ENCODE measurements at places on chromosomes 16 and 17. TPM values are rescaled to one million over a fixed set of nuclear protein-coding genes. Genes with fewer than 3 reads are reported as not detected.

CIAO3 gene
- total RNA-seq, result 26.4 TPM

NUPR1 gene
- 0.35 TPM for total RNA-seq

ANKRD40CL gene
- total RNA-seq, result not detected

CIBAR2 gene
- total RNA-seq, result not detected

RBFOX1 gene
- 2.0 TPM for total RNA-seq

- H3K27me3 ChIP-seq, result no peaks in the 10 kb centered on the region
- H3K4me1 ChIP-seq, result no peaks in the 10 kb centered on the region
- DNase-seq, result peak; percentile 25
- H3K36me3 ChIP-seq, result peaks cover 72% of the 10 kb centered on the region
Observed at GRCh38 chr17:81577278-81578000, 25.3 kb upstream of the FAAP100 start.

DNA sequence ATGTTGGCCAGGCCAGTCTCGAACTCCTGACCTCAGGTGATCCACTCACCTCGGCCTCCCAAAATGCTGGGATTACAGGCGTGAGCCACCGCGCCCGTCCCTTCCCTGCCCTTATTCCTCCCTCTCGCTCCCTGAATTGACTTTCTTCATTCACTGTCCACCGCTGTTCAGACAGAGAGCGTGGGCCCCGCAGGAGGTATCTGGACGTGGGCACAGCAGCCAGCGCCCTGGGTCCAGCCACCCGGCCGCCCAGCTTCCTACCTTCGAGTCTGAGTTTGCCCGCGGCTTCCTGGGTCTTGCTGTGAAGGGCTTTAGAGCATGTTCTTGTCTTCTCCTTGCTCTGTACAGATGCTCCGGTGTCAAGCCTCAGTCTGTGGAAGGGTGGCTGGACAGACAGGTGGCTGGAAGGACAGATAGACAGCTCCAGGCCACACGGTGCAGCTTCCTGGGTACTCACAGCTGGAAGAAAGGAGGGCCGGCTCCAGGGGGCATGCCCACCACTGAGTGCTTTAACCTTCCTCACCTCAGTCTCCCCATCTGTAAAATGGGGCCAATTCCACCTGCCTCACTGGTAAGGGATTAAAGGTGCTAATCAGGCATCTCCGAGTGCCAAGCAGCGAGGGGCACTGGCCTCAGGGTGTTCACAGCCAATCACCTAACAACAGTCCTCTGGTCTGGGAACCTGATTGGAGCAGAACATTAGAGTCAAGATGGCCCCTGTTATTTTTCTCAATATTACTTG lies 13.6 kb downstream of the RHBDF2 start:
- DNase-seq, result no peak
- no peaks in the 10 kb centered on the region for H3K27me3 ChIP-seq
- H3K36me3 ChIP-seq, result no peaks in the 10 kb centered on the region
- no peak overlapping the region for H3K27ac ChIP-seq
- H3K4me3 ChIP-seq, result no peak overlapping the region

GRCh38 chr16:85202051-85202601 lies 89.9 kb upstream of the CIBAR2 start:
- H3K27ac ChIP-seq, result no peak overlapping the region
- no peak for DNase-seq
- no peak overlapping the region for H3K4me3 ChIP-seq
- no peaks in the 10 kb centered on the region for H3K4me1 ChIP-seq
- peaks cover 8% of the 10 kb centered on the region for H3K36me3 ChIP-seq

DNA sequence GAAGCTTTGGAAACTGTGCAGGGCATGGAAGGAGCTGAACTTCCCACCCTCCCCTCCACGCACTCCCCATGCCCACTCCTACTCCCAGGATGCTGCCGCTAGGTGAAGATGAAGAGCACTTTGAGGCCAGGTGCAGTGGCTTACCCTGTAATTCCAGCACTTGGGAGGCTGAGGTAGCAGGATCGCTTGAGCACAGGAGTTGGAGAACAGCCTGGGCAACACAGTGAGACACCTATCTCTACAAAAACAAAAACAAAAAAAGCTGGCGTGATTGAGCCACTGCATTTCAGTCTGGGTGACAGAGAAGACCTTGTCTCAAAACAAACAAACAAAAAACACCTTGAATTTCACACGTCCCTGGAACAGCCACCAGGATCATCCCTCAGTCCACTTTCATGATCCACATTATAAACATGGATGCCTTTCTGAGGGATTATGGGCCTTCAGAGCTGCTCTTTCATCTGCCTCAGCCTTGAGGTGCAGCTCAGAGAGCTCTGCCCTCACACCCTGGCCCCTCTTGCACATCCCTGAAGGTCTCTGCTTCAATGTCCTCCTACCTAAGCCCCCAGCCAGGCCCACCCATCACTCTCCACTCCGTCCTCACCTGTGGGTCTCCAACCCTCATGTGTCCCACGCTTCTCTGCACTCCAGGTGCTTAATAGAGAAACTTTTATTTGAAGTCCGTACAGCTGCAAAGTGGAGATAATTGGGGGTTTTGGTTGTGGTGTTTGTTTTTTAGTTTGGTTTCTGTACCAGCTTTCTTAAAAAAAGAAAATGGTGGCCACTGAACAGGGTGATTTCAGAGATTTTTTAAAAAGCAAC lies 25.8 kb downstream of the PHB1 start:
- no peak overlapping the region for H3K27ac ChIP-seq
- no peaks in the 10 kb centered on the region for H3K27me3 ChIP-seq
- no peak for DNase-seq

DNA sequence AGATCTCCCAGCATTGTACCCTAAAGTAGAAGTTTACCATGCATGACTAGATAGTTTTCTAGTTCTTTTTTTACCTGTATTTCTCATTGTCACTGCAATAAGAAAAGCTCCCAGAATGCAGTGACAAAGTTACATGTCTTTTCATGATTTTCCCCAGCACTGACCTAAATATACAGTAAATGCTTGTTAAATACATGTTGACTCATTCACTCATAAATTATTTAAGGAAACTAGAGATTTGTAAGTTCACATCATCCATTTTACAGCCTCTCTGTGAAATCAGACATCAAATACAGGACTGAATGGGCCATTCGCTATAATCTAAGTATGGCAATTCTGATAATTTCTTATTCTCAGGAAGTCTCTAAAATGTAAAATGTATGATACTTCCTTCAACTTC lies 258.9 kb upstream of the AXIN2 start:
- DNase-seq, result no peak
- H3K36me3 ChIP-seq, result no peaks in the 10 kb centered on the region
- H3K27ac ChIP-seq, result no peak overlapping the region
- H3K4me3 ChIP-seq, result no peak overlapping the region
- no peaks in the 10 kb centered on the region for H3K27me3 ChIP-seq

- no peaks in the 10 kb centered on the region for H3K27me3 ChIP-seq
- 0 out of 2 replicates have a peak, but pooled peaks cover 5% of the 10 kb centered on the region for H3K4me1 ChIP-seq
- peaks cover 16% of the 10 kb centered on the region for H3K36me3 ChIP-seq
- no peak for DNase-seq
Observed at GRCh38 chr16:71700831-71701230, 23.7 kb downstream of the PHLPP2 start.

GRCh38 chr16:23863511-23864422 lies 28.0 kb downstream of the PRKCB start:
- H3K4me1 ChIP-seq, result no peaks in the 10 kb centered on the region
- H3K27me3 ChIP-seq, result peaks cover 20% of the 10 kb centered on the region
- H3K4me3 ChIP-seq, result no peak overlapping the region
- no peaks in the 10 kb centered on the region for H3K36me3 ChIP-seq
- H3K27ac ChIP-seq, result no peak overlapping the region
- no peak for DNase-seq

DNA sequence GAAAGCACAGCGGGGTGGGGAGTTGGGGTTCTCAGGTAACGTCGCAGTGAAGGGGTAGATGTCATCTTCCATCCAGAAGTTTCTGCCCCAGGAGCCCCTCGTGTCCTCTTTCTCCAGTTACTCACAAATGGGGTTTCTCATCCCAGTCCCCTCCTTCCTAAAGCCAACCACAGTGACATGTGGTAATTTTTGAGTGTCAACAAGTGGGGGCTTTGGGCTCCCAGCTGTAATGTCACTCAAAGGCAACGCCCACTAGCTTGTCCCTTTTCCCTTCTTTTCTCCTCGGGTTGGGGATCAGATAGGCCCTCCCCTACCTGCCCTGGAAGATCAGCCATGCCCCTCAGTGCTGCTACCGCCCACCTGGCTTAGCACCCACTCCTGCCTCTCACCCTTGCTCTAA lies 14.4 kb downstream of the IRX5 start:
- DNase-seq, result no peak
- H3K36me3 ChIP-seq, result peaks cover 2% of the 10 kb centered on the region
- peaks cover 20% of the 10 kb centered on the region for H3K27me3 ChIP-seq
- H3K4me3 ChIP-seq, result no peak overlapping the region
- H3K4me1 ChIP-seq, result no peaks in the 10 kb centered on the region

DNA sequence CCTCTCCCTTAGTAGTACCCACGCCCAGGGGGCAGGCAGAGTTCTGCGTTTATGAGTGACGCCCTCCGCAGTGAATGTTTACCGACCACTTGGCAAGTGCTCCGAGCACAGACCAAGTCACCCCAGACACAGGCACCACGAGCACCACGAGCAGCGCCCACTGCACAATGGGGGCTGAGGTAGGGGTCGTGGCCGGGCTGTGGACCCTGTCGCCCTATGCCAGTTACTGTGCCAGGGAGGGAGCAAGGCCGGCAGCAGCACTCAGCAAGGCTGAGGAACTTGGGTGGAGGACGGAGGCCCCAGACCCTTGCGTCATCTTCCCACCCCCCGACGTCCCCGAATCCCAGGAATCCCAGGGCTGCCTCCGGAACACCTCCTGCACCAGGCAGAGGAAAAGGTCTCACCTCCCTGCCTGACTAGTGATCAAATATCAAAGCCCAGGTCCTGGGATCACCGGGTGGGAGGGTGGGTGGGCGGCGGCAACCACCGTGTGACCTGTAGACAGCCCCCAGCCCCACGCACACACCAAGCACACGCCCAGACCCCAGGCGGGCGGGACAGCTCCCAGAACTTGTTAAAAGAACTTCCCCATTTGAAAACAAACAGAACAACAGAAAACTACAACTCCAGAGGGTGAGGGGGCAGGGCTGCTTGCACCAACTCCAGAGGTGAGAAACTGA lies 5.4 kb downstream of the VASN start:
- DNase-seq, result no peak
- H3K27ac ChIP-seq, result no peak overlapping the region
- no peaks in the 10 kb centered on the region for H3K27me3 ChIP-seq
- H3K36me3 ChIP-seq, result no peaks in the 10 kb centered on the region
- peaks cover 11% of the 10 kb centered on the region for H3K4me1 ChIP-seq
- peak overlapping the region; percentile 29 for H3K4me3 ChIP-seq

DNA sequence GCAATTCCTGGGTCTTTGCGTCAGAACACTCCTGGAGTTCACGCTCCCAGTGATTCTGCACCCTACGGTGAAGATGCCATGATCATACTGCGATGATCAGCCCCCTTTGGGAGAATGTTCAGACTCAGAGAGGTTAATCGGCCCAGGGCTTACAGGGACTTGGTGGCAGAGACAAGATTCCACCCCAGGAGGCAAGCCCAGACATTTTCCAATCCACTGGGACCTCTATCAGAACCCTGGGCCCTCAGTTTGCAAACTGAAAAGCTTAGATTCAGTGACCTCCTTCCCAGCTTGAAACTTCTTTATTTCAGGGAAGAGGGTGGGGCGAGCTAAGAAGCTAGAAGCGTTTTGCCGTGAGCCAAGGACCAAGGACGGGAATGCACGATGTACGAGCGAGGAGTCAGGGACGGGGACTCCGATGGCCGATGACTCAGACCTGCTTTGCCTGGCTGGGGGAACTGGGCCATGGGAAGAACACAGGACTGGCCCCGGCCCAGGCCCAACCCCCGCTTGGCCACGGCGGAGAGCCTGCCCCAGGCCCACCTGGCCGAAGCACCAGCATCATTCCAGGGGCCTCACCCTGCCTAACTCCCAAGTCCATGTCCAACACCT lies 34.7 kb downstream of the SOCS3 start:
- H3K4me1 ChIP-seq, result peaks cover 7% of the 10 kb centered on the region
- no peaks in the 10 kb centered on the region for H3K36me3 ChIP-seq
- no peak overlapping the region for H3K4me3 ChIP-seq
- DNase-seq, result no peak
- no peak overlapping the region for H3K27ac ChIP-seq

DNA sequence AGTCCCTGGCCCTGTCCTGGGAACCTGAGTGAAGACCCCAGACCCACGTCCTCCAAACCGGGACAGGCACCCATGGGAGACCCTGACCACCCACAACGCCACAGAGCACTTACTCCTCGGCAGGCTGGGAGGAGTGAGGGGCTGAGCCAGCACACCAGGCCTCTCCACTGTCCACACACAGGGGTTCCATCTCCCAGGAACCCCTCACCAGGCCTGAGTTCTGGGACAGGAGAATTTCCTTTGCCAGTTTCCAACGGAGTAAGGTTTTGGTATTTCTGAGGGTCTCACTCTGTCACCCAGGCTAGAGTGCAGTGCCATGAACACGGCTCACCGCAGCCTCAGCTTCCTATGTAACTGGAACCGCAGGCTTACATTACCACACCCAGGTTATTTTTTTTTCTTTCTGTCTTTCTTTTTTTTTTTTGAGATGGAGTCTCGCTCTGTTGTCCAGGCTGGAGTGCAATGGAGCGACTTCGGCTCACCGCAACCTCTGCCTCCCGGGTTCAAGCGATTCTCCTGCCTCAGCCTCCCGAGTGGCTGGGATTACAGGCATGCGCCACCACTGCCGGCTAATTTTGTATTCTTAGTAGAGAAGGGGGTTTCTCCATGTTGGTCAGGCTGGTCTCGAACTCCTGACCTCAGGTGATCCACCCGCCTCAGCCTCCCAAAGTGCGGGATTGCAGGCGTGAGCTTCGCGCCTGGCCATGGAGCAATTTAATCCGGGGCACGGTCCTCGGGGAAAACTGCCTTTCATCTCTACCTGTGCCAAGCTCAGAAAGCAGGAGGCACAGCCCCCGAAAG lies 1.6 kb downstream of the PGAP6 start:
- DNase-seq, result no peak
- H3K4me1 ChIP-seq, result no peaks in the 10 kb centered on the region
- no peak overlapping the region for H3K27ac ChIP-seq
- peaks cover 5% of the 10 kb centered on the region for H3K36me3 ChIP-seq
- peak overlapping the region; percentile 81 for H3K4me3 ChIP-seq

DNA sequence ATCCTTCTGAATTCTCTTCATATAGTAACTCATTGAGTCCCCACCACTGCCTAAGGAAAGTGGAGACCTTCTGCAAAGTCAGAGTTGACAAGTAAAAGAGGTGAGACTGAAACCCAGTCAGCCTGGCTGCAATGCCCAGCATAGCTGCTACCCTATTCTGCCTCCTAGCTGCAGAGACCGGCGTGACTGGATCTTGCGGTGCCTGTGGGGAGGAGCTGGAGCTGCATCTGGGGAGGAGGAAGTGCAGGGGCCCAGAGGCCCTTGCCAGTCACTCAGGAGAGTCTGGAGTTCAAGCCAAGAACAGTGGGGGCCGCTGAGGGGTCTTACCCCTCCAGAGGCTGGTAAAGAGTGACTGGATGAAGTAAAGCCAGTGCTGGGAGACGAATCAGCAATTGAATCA lies 35.0 kb upstream of the ZNF423 start:
- H3K27ac ChIP-seq, result no peak overlapping the region
- peak; percentile 85 for DNase-seq
- H3K4me1 ChIP-seq, result no peaks in the 10 kb centered on the region
- H3K36me3 ChIP-seq, result no peaks in the 10 kb centered on the region
- no peak overlapping the region for H3K4me3 ChIP-seq

Measured in H9 (cell line).